Myometrial cell (primary cell): ENCODE measurements at places on chromosomes 3 and 15. TPM values are rescaled to one million over a fixed set of nuclear protein-coding genes. Genes with fewer than 3 reads are reported as not detected.

The LMAN1L gene
- not detected in 2 replicates for total RNA-seq

The C2CD4B gene
- not detected in 2 replicates for total RNA-seq

The PAQR5 gene
- total RNA-seq = 2.6 and 3.5 TPM in 2 replicates

The TRPM1 gene
- total RNA-seq = not detected in 2 replicates

The HYKK gene
- total RNA-seq = 1.2 and 2.7 TPM in 2 replicates

The PAQR9 gene
- not detected in 2 replicates for total RNA-seq

The CELF6 gene
- not detected in 2 replicates for total RNA-seq

The IL5RA gene
- not detected in 2 replicates for total RNA-seq

The UBA5 gene
- total RNA-seq = 20.2 and 42.9 TPM in 2 replicates

The CCDC39 gene
- total RNA-seq = not detected in 2 replicates
